ENCODE measurements at places on chromosomes 16 and 17. TPM values are rescaled to one million over a fixed set of nuclear protein-coding genes. Genes with fewer than 3 reads are reported as not detected.

Gene MRC2
- total RNA-seq = 4.4 TPM

DNA sequence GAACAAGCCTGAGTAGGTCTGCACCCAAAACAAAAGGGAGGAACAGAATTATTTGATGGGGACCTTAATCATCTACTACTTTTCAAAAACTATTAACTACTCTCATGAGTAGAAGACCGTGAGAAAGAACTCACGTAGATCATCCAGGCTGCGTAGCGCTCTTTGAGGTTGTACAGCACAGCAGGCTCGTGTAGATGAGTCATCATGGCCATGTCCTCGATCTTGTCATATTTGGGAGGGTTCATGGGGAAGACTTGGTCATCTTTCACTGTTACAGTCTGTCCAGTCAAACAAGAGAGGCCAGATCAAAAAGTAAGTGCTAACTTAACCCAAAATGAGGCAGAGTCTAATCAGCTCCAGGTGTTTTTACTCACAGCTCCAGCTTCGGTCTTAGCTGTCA lies 2.3 kb downstream of the MYH1 start:
- no peak overlapping the region for H3K27ac ChIP-seq
- H3K27me3 ChIP-seq = peaks cover 5% of the 10 kb centered on the region

DNA sequence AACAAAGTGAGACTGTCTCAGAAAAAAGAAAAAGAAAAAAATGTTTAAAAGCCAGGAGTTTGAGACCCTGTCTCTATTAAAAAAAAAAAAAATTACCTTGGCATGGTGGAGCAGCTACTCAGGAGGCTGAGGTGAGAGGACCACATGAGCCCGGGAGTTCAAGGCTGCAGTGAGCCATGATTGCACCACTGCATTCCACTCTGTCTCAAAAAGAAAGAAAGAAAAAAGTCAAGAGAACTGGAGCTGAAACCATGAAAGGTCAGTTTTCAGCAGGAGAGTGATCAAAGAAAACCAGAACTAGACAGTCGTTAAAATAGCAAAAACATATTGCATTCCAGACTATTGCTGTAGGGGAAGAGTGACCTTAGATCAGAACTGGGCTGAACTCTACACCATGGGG lies 8.8 kb downstream of the QPRT start:
- H3K27me3 ChIP-seq = no peaks in the 10 kb centered on the region
- no peaks in the 10 kb centered on the region for H3K36me3 ChIP-seq
- peaks cover 10% of the 10 kb centered on the region for H3K4me1 ChIP-seq
- H3K27ac ChIP-seq = no peak overlapping the region
- DNase-seq = no peak
- H3K4me3 ChIP-seq = no peak overlapping the region

- H3K27me3 ChIP-seq = peaks cover 3% of the 10 kb centered on the region
- H3K36me3 ChIP-seq = peaks cover 8% of the 10 kb centered on the region
- H3K4me1 ChIP-seq = peaks cover 43% of the 10 kb centered on the region
- H3K4me3 ChIP-seq = peak within 1 kb of the TSS; percentile 93
- DNase-seq = peak; percentile 80
These were observed at the start of gene HLF for GRCh38 chr17:55264645-55265298. Gene HLF, plus strand, starts transcription at chr17:55264960. Its CDS starts 525 bp downstream, at chr17:55265485.

DNA sequence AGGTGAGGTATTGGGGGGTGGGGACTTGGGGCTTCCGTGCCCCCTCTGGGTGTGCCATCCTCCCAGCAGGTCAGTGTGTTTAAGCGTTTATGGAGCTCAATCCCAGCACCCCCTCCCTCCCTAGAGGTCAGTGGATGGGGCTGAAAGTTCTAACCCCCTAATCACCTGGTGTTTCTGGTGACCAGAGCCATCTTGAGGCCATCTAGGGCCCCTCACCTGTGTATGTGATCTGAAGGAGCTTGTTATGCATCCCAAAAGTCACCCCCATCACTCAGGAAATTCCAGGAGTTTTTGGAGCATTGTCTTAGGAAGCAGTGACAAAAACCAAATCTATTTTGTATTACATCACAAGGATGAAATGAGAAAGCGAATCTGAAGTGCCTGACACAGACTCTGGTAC lies 67.8 kb upstream of the NOL11 start:
- no peak overlapping the region for H3K27ac ChIP-seq
- DNase-seq = no peak
- no peaks in the 10 kb centered on the region for H3K27me3 ChIP-seq
